ENCODE measurements at places on chromosomes 7 and 10.

DNA sequence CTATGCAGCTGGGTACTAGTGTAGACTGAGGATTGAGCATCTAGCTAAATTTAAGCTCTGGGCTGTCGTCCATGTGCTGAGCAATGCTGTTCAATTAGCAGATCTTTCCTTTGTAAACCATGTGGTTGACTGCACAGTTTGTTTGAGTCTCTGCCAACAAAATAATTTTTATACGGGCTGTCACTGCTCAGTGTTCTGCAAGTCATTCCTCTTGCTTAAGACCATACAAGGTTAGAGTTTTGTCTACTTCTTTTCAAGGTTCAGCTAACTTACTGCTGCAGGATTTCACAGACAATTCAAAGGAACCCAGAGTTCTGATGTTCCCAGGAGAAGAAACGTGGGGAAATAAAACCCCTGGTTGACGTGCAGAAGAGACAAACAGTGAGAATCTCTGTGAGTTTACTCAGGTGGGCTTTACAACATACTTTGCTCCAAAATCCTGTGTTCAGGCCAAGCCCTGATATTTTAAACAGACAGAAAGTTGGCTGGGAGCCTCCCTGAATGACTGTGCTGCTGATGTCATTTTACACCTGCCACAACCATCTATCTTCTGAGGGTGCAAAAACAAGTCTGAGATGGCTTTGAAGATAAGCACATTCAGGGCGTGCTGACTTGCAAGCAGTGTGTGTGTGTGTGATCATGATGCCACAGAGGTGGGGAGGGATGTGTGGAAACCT is 177.1 kb upstream of the SVIL start:
- peaks cover 9% of the 10 kb centered on the region for H3K4me1 ChIP-seq
- H3K27me3 ChIP-seq, result no peaks in the 10 kb centered on the region
- H3K27ac ChIP-seq, result no peak overlapping the region
- no peak overlapping the region for H3K4me3 ChIP-seq
- no peak for DNase-seq

DNA sequence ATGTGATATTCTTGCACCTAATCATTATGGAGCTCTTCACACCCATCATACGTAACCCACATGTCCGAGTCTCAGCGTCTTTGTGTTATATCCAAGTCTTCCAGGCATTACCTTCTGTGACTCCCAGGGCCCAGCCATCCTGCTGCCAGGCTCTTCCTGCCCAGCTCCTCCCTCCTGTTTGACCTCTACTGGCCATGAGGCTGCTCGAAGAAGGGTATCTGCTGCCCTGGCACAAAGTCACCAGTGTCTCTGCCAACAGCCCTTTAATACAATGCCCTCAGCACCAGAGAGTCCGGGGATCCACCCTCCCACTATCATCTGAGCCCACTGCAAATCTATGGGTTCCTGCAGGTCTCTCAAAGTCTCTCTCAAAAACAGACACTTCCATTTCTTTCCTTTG is 65.3 kb upstream of the WAC start:
- no peaks in the 10 kb centered on the region for H3K4me1 ChIP-seq
- H3K36me3 ChIP-seq, result no peaks in the 10 kb centered on the region
- H3K4me3 ChIP-seq, result no peak overlapping the region
- no peak overlapping the region for H3K27ac ChIP-seq
- DNase-seq, result no peak

GRCh38 chr7:94003446-94004023 is 620 bp downstream of the BET1 start:
- no peak for DNase-seq
- no peaks in the 10 kb centered on the region for H3K4me1 ChIP-seq
- no peaks in the 10 kb centered on the region for H3K27me3 ChIP-seq
- H3K27ac ChIP-seq, result peak overlapping the region; percentile 90
- H3K4me3 ChIP-seq, result peak overlapping the region; percentile 96

- no peaks in the 10 kb centered on the region for H3K4me1 ChIP-seq
- no peaks in the 10 kb centered on the region for H3K27me3 ChIP-seq
- H3K36me3 ChIP-seq, result no peaks in the 10 kb centered on the region
- H3K4me3 ChIP-seq, result no peak overlapping the region
- H3K27ac ChIP-seq, result no peak overlapping the region
- DNase-seq, result no peak
Measured at GRCh38 chr7:103499976-103500375, 54.0 kb upstream of the SLC26A5 start.

GRCh38 chr10:122112625-122113160 is 123.7 kb downstream of the TACC2 start:
- H3K4me3 ChIP-seq, result peak overlapping the region; percentile 52
- H3K36me3 ChIP-seq, result no peaks in the 10 kb centered on the region
- H3K27ac ChIP-seq, result peak overlapping the region; percentile 89
- peak; percentile 86 for DNase-seq
- H3K27me3 ChIP-seq, result no peaks in the 10 kb centered on the region

DNA sequence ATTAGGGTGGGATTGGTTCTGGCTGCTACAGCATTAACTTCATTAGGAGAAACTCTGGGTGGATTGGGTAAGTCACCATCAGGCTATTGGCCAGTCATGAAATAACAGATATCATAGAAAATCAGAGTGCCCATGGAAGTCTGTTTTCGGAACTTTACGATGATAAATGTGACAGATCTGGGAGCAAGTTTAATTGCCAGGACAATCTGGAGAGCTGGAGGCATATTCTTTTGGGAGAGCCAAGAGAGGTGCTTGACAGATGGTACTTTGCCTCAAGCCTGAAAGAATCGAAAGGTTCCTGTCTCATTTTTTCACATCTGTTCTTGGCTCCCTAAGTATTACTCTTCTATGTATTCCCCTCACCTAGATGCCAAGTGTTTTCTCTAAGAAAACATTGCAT is 369.9 kb downstream of the CNTNAP2 start:
- no peak overlapping the region for H3K4me3 ChIP-seq
- DNase-seq, result no peak
- no peaks in the 10 kb centered on the region for H3K27me3 ChIP-seq
- H3K27ac ChIP-seq, result no peak overlapping the region

- no peak overlapping the region for H3K27ac ChIP-seq
- H3K27me3 ChIP-seq, result no peaks in the 10 kb centered on the region
- no peaks in the 10 kb centered on the region for H3K4me1 ChIP-seq
- no peak overlapping the region for H3K4me3 ChIP-seq
Measured at GRCh38 chr10:17483079-17483478, 28.7 kb upstream of the ST8SIA6 start.

- no peaks in the 10 kb centered on the region for H3K36me3 ChIP-seq
- no peak overlapping the region for H3K4me3 ChIP-seq
- no peaks in the 10 kb centered on the region for H3K4me1 ChIP-seq
- H3K27ac ChIP-seq, result no peak overlapping the region
- H3K27me3 ChIP-seq, result no peaks in the 10 kb centered on the region
- DNase-seq, result no peak
Measured at GRCh38 chr10:69636273-69636575, 6.2 kb downstream of the FAM241B start.

DNA sequence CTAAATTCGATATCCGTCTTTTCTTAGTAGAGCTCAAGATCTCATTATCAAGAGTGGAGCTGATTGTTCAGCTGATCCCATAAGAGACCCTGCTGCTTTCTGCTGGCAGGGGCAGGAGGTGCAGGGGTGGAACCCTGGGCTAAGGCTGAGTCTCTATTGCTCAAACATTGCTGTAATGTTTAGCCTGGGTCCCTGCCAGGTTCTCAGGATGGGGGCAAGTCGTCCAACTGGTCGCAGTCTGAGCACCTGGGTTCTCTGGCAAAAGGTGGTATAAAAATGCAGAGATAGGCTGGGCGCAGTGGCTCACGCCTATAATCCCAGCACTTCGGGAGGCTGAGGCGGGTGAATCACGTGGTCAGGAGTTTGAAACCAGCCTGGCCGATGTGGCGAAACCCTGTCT is 62.0 kb upstream of the NRBF2 start:
- no peaks in the 10 kb centered on the region for H3K27me3 ChIP-seq
- no peaks in the 10 kb centered on the region for H3K4me1 ChIP-seq
- no peak overlapping the region for H3K4me3 ChIP-seq
- H3K27ac ChIP-seq, result no peak overlapping the region

GRCh38 chr7:55533050-55533728 is 39.1 kb downstream of the VOPP1 start:
- no peaks in the 10 kb centered on the region for H3K27me3 ChIP-seq
- no peak overlapping the region for H3K27ac ChIP-seq
- no peaks in the 10 kb centered on the region for H3K36me3 ChIP-seq
- DNase-seq, result no peak
- peaks cover 20% of the 10 kb centered on the region for H3K4me1 ChIP-seq

- H3K4me3 ChIP-seq, result no peak overlapping the region
- H3K27me3 ChIP-seq, result no peaks in the 10 kb centered on the region
- peak; percentile 59 for DNase-seq
- no peaks in the 10 kb centered on the region for H3K36me3 ChIP-seq
- no peaks in the 10 kb centered on the region for H3K4me1 ChIP-seq
- H3K27ac ChIP-seq, result no peak overlapping the region
Measured at GRCh38 chr10:121500701-121501332, 97.4 kb downstream of the FGFR2 start.

DNA sequence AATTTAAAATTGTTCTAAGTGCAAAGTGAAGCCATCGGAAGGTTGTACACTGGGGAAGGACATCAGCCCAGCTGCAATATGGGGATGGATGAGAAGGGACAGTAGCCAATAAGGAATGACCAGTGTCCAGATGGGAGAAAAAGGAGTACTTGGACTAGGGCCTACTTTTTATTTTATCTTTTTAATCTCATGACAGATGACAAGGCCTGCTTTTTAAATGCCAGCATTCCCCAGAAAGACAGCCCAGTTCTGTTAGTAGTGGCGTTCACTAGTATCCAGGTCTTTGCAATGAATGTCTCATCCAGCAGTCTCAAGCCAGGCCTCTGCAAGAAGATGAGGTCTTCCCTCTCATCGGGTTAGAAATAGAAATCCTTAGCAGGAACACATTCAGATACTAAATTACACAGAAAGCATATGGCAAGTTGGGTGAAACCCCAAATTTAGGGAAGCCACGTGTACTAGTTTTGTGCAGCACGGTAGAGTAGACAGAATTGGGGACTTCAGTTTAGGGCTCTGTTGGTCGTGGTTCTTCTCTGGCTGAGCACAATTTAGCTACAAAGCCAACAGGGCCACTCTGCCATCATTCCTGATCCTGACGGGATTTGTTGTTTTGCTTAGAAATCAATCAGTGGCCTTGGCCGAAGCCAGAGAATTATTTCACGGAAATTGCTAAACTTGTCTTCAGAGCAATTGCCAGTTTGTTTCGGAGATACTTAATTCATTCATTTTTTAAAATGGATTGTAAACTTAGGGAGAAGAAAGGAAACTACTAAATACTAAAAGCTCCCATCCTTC is 227.8 kb downstream of the ARHGAP21 start:
- H3K4me3 ChIP-seq, result no peak overlapping the region
- H3K4me1 ChIP-seq, result no peaks in the 10 kb centered on the region
- H3K36me3 ChIP-seq, result peaks cover 14% of the 10 kb centered on the region
- no peaks in the 10 kb centered on the region for H3K27me3 ChIP-seq
- DNase-seq, result no peak
- no peak overlapping the region for H3K27ac ChIP-seq

DNA sequence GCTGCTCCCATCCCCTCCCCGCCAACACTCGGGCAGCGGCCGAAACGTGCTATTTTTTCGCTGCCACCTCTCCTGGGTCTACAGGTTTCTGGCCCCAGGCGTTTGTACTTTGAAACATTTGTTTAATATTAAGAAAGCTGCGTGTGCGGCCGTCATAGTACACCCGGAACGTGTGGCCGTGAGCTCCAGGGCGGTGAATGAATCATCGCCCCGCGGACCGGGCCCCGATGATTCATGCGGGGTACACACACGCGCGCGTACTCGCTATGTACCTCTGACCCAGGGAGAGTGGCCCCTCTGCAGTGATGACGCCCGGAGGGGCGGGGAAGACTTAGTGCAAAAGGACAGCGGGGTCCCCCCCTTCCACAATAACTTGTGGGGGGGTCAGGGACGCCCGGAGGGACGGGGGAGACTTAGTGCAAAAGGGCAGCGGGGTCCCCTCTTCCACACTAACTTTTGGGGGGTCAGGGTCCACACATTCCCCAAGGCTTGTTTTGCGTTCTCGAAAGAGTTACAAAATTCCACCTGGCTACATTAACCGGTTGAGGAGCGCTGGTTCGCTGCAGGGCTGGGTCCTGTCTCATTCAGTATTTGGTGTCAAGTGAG is 56.5 kb upstream of the PCGF5 start:
- peaks cover 4% of the 10 kb centered on the region for H3K4me1 ChIP-seq
- peak; percentile 51 for DNase-seq
- H3K4me3 ChIP-seq, result peak overlapping the region; percentile 81
- H3K27ac ChIP-seq, result peak overlapping the region; percentile 96
- H3K27me3 ChIP-seq, result no peaks in the 10 kb centered on the region

GRCh38 chr7:14381306-14381705 is 391.8 kb upstream of the ETV1 start:
- no peaks in the 10 kb centered on the region for H3K36me3 ChIP-seq
- no peak overlapping the region for H3K4me3 ChIP-seq
- no peak overlapping the region for H3K27ac ChIP-seq
- H3K4me1 ChIP-seq, result no peaks in the 10 kb centered on the region
- no peak for DNase-seq

GRCh38 chr10:104680467-104681401 is 39.6 kb downstream of the SORCS3 start:
- H3K27me3 ChIP-seq, result no peaks in the 10 kb centered on the region
- peak; percentile 83 for DNase-seq
- H3K4me1 ChIP-seq, result no peaks in the 10 kb centered on the region
- no peaks in the 10 kb centered on the region for H3K36me3 ChIP-seq
- peak overlapping the region; percentile 23 for H3K4me3 ChIP-seq

DNA sequence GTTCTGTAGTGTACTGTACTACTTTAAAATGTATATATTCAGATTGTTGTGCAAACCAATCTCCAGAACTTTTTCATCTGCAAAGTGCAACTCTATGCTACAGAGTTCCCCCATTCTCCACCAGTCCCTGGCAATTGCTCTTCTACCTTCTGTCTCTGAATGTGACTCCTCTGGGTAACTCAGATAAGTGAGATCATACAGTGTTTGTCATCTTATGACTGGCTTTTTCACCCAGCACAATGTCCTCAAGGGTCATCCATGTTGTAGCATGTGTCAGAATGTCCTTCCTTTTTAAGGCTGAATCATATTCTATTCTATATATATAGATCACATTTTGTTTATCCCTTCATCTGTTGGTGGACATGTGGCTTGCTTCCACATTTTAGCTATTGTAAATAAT is 10.8 kb downstream of the SLIT1 start:
- H3K4me3 ChIP-seq, result no peak overlapping the region
- no peaks in the 10 kb centered on the region for H3K36me3 ChIP-seq
- no peak overlapping the region for H3K27ac ChIP-seq
- no peaks in the 10 kb centered on the region for H3K27me3 ChIP-seq
- DNase-seq, result no peak

- H3K27ac ChIP-seq, result no peak overlapping the region
- H3K27me3 ChIP-seq, result no peaks in the 10 kb centered on the region
- peak; percentile 37 for DNase-seq
- H3K4me3 ChIP-seq, result no peak overlapping the region
- H3K36me3 ChIP-seq, result no peaks in the 10 kb centered on the region
Measured at GRCh38 chr10:33715303-33715975, 381.0 kb upstream of the NRP1 start.

- H3K4me1 ChIP-seq, result no peaks in the 10 kb centered on the region
- no peak overlapping the region for H3K27ac ChIP-seq
- no peak overlapping the region for H3K4me3 ChIP-seq
- H3K27me3 ChIP-seq, result no peaks in the 10 kb centered on the region
- DNase-seq, result no peak
- H3K36me3 ChIP-seq, result no peaks in the 10 kb centered on the region
Measured at GRCh38 chr10:117455346-117455745, 80.1 kb upstream of the PDZD8 start.

Measured in kidney (tissue), 22 donors.